Posterior vena cava (tissue), 2 donors: ENCODE measurements at places on chromosomes 3 and 15. TPM values are rescaled to one million over a fixed set of nuclear protein-coding genes. Genes with fewer than 3 reads are reported as not detected.
A peak's percentile ranks its signal among the peaks of the same experiment; 100 is the strongest.

Gene CXCR6
- total RNA-seq = 0.42 TPM

DNA sequence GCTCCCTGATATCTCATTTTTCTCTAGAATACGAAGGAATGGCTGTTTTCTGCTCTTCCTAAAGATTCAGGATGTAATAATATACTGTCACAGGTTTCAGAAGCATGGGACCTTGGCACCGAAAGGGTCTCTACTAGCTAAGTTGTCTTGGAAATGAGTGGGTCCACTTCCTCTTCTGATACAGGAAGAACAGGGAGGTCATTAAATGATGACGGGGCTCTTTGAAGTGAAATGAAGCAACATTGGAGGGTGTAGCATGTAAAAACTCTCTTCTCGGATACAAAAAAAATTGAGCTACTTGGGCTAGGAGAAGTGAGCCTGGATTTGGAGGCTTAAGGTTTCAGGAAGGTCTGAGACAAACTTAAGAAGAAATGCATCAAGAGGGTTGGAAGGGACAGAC is 349.8 kb upstream of the TPRG1 start:
- no peak for DNase-seq

- DNase-seq = peak; percentile 37
Measured at GRCh38 chr15:68631601-68632051, 52.8 kb downstream of the CORO2B start.

DNA sequence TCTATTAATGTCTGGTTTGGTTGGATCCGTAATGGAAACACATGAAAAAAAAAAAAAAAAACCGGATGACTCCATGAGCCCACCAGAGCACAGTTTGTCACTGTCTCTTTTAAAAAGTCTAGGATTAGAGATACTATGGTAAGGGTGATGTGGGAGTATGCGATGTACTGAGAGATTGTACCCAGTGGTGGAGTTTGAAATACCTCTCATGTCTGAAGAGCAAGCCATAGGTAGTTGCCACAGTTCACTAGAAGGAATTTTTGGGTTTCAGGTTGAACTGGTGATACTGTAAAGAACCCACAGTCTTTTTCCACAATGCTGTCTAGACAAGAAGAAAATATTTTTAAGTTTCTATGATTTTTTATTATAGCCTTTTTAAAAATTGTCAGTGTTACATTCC is 132.9 kb downstream of the KLHL25 start:
- DNase-seq = no peak

DNA sequence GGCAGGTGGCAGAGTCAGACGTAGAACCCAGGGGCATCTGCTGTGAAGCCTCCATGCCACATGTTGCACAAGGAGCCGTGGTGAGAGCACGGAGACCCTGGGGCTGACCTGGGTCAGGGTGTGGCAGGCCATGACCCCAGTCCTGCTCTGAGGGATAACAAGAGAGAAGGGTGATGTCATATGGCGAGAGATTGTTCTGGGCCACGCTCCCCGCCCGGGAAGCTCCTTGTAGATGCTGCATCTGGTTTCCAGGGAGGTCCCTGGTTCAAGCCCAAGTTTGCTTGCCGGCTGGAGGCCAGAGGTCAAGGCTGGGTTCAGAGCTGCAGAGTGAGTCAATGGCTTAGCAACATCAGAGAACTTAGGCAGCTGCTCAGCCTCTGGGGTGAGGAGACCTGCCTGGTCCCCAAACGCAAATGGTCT is 17.3 kb downstream of the FGD5 start:
- DNase-seq = peak; percentile 93

Gene ZNF385D
- 32.7 TPM for total RNA-seq

DNA sequence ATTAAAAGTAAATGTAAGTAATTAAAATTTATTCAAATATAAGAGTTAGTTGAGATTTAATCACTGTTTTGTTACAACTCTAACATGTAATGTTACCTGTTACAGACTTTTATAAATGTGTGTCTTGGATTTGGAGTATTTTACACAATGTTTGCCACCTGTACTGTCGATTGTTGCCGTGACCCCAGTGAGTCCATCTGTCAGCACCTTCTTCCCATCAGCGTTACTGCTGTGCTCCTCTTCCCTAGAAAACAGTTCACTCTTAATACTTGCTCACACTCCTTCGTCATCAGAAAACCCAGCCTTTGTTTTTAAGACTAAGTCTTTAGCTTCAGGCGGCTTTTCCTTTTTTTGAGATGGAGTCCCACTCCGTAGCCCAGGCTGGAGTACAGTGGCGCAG is 40.5 kb upstream of the FBXL22 start:
- no peak for DNase-seq

Gene DBR1
- 10.5 TPM for total RNA-seq

- no peak for DNase-seq
Measured at GRCh38 chr3:160486459-160486869, 36.9 kb upstream of the TRIM59 start.

- no peak for DNase-seq
Measured at GRCh38 chr15:52233405-52233804, 42.2 kb upstream of the GNB5 start.

- no peak for DNase-seq
Measured at GRCh38 chr15:49844390-49844789, 223.5 kb downstream of the DTWD1 start.

Gene HHLA2
- total RNA-seq = not detected

DNA sequence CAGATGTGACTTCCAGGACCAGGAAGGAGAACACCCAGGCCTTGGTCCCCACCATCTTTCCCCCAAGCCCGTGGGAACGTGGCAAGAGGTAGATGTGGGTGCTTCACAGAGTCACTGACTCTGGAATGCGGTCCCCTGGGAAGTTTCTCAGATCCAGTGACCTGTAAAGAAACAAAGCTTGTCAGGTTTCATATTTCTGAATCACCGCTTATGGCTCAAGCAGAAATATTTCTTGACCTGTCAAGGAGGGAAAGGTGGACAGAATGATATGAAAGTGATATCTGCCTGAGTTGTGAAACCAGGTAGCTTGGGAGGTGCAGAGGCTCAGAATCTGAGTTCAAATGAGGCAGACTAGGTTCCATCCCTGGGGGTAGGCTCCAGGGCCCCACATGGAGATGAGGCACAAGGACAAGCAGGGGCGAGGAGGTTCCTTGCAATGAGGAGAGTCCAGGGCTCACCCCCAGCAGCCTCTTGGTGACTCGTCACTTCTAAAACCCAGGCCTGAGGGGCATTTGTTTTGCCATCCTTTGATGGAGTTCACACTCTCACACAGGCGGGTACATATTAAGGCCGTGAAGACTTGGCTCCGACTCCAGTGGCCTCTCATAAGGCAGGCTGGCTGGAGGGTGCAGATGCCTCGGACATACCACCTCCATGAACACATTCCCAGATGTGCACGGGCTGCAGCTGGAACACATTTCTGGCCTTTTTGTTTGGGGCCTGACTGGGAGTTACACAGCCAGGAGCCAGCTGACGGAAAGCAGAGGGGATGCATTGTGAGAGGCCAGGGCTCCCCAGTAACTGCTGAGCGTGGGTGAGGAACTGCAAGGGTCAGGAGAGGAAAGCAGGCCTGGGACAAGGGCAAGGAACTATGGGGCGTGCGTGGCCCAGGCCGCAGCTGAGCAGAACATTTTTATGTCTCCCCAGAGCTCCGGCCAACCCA is 1.3 kb downstream of the CILP start:
- no peak for DNase-seq
